Omental fat pad (tissue), 4 donors: ENCODE measurements at places on chromosomes 1 and 21. TPM values are rescaled to one million over a fixed set of nuclear protein-coding genes. Genes with fewer than 3 reads are reported as not detected.

MAP3K6 gene
- 129 TPM for total RNA-seq

RNF220 gene
- 89.6 TPM for total RNA-seq

RYR2 gene
- 2.4 TPM for total RNA-seq

TPTE gene
- not detected for total RNA-seq

NECTIN4 gene
- 0.72 TPM for total RNA-seq

VANGL2 gene
- total RNA-seq: 0.36 TPM

NID1 gene
- total RNA-seq: 131 TPM

OR2L13 gene
- not detected for total RNA-seq

HFM1 gene
- total RNA-seq: 0.93 TPM

FMOD gene
- 179 TPM for total RNA-seq

BEND5 gene
- total RNA-seq: 1.5 TPM

TTC3 gene
- total RNA-seq: 162 TPM

HRNR gene
- not detected for total RNA-seq

DNAJB4 gene
- 32.1 TPM for total RNA-seq

CFAP74 gene
- 0.24 TPM for total RNA-seq

KIAA0040 gene
- total RNA-seq: 83.4 TPM

CAPN8 gene
- total RNA-seq: not detected

SORT1 gene
- total RNA-seq: 75.1 TPM

ABCG1 gene
- 45.1 TPM for total RNA-seq

FAM151A gene
- not detected for total RNA-seq

G0S2 gene
- 1,296 TPM for total RNA-seq

OLFM3 gene
- not detected for total RNA-seq

TRAF3IP3 gene
- total RNA-seq: 9.0 TPM

KLF17 gene
- 0.24 TPM for total RNA-seq

NTNG1 gene
- total RNA-seq: 1.3 TPM

S100A13 gene
- total RNA-seq: 192 TPM
